ENCODE measurements at places on chromosomes 3 and 15.

- DNase-seq: no peak
These were observed 188.1 kb downstream of the USP13 start for GRCh38 chr3:179840985-179841384.

GRCh38 chr15:59294574-59295260, 78.0 kb downstream of the MYO1E start:
- no peak for DNase-seq

DNA sequence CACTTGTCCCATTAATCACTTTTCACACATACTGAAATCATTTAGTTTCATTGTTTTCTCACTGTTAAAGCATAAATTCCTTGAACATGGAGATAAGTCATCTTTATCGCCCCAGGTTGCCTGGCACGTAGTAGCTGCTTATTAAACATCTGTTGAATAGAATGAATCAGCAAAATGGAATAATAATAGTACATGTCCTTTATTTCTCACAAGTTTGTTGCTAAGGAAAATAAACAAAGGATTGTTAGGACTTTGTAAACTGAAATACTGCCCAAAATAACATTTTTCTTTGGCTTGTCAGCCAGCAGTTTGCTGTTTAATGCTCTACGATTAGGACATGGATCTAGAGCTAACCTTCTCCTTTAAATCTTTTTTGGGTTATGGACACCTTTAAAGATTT, 17.9 kb downstream of the SLC35A5 start:
- DNase-seq: no peak

GRCh38 chr3:72553298-72553697, 294.9 kb downstream of the SHQ1 start:
- DNase-seq: no peak

DNA sequence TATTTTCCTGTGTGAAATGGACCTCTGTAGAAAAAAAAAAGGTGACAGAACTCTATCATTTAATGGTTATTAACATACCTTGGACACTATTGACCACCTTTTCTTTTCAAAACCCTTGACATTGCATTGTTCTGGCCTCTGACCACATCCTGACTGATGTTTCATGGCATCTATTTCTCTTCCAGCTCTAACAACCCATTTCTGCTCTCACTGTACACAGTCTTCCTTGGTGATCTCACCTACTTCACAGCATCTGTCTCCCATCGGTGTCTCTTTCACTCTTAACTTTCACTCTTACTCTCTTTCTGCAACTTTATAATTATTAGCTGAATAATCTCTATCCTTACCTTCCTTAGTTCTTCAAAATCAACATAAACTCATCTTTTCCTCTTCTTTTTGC, 217.4 kb upstream of the CD96 start:
- DNase-seq: no peak

DNA sequence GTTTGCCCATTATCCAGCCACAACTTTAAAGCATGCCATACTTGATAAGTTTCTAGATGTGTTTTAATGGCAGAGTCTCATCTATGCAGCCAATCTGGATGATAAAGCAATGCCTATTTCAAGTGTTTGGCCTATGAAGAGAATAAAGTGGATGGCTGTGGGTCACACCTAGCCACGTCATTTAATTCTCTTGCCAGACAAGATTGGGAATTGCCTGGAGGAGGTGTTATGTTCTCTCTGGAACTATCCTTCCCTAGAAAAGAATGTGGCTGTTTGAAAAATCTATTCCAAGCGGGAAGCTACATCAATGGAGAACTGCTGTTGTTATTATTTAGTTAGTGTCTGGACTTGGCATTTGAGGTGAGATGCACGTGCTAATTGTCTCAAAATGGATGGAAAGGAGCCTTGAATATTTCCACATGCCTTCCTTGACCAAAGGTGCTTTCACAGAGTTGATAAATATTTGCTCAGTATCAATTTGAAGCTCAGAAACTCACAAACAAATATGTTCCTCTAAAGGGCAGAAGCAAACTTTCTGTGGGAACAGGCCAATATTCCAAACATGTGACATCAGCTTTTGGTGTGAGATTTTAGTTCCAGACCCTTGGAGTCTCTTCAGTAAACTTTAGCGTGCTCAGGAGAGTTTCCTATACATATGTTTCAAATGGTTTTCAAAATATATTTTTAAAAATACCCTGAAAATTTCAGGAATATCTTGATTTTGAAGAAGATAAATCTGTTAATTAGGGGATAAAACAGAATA, 510.6 kb upstream of the SGO1 start:
- DNase-seq: no peak

DNA sequence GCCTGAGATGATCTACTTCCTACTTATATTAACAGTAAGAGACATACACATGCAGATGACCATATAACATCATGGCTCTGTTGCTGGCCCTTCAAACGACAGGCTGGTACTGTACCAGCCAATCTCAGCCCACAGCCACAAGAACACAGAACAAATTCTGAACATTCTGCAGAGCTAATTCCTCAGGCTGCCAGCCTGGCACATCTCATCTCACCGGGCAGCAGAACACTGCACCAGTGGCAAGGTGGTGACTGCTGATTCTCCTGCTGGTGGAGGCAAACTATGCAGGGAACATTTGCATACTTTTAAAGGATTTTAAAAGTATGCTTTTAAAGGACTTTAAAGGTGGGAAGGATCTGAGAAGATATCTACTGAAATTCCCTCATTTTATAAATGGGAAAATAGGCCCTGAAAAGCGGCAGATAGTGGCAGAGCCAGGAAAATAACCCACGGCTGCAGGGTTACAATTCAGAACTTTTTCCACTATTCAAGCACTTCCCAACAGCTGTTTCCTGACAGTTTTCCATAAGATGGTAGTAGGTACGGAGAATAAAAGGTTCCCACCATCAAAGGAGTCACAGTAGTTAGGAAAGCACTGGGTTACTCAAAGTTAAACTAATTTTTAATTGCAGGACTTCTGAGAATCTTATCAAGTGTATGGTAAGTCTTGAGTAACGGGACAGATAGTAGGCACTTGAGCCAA, 37.3 kb downstream of the SUMF1 start:
- DNase-seq: no peak

- no peak for DNase-seq
These were observed 67.9 kb downstream of the CRTC3 start for GRCh38 chr15:90597577-90597976.

DNA sequence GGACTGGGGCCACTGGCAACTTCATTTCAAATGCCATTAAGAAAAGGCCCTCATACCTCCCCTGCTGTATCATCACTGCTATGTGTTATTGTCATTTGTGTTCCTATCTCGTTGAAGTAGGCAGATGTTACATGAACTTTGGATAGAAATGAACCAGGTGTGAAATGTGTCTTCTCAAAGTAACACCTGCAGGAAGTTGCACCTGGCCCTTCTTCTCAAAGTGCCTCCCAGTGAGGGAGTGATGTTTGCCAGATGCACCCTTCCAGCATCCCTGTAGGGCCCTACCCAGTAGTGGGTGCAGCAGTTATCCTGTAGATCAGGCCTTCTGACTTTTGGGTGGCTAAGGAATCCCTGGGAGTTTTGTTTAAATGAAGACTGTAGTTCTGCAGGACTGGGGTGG, 197.7 kb upstream of the CTNNB1 start:
- DNase-seq: no peak

GRCh38 chr15:59867086-59867855, 136.8 kb upstream of the FOXB1 start:
- DNase-seq: no peak

DNA sequence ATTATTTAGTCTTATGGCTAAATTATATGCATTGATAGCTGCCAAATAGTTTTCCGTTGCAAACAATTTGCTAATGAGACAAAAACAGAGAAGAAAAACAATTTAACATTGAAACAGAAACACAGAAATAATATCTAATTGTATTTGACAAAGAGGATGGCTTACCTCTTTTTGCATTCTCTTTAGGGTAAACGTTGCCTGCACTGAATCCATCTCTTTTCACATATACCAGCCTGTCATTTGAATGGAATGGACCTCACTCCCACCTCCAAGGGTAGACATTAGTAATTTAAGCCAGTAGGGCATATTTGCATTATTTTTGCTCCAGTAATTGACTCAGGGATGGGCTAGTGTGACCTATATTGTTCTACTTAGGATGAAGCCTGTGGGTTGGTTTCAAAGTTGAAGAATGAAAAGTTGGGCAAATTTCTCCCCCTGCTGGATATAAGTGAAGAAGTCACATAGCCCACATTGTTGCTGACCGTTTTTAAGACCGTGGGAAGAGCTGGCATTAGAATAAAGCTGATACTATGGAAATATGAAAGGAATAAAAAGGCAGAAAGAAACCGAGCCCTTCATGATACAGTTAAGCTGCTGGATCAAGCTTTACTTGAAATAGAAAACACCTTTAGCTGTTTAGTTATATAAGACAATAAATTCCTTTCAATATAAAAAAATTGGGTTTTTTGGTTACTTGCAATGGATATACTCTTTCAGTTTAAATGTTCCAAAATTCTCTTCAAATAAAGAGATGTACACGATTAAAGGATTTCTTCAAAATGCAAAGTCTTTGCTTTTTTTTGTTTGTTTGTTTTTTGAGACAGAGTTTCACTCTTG, 26.9 kb downstream of the PIERCE2 start:
- no peak for DNase-seq

GRCh38 chr3:100833483-100833882, 124.2 kb downstream of the TFG start:
- no peak for DNase-seq

- DNase-seq: no peak
These were observed 177.3 kb downstream of the NFKBIZ start for GRCh38 chr3:102026656-102027055.

- peak; percentile 49 for DNase-seq
These were observed 33.1 kb downstream of the MRAS start for GRCh38 chr3:138381413-138381901.

DNA sequence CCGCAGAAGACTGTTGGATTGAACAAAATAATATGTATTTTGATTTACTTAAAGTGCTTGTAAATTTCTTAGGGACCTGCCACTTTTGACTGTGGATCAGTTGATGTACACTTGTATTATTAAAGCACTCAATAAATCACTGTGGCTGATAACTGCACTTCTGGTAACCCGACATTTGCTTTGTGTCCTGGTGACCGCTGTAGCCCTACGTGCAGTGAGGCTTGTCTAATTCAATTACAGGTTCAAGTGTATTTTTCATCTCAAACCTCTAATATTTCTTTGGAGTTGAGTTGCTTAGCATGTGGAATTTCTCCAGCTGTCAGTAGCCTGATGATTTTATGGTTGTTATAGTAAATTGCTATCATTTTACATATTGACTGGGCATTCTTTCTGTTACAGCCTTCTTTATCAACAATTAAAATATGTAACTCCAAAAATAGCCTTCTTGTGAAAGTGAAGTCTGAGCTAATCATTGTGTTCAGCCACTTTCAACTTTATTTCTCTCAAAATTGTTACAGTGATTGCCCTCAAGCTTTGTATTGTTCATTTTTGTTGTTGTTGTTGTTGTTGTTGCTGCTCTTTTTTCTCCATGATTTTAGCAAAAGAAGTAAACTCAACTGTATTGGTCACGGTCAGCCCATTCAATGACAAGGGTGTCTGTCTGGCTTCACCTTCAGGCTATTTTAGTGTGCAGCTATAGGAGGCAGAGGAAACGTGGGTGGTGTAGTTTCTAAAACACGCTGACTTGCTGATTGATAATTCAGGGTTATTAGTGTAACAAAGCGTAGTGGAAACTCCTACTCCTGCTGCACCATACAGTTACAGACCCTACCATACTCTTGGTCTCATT, 215.1 kb upstream of the UBE2E1 start:
- no peak for DNase-seq

- no peak for DNase-seq
These were observed 159.4 kb downstream of the CDIN1 start for GRCh38 chr15:36738817-36739216.

DNA sequence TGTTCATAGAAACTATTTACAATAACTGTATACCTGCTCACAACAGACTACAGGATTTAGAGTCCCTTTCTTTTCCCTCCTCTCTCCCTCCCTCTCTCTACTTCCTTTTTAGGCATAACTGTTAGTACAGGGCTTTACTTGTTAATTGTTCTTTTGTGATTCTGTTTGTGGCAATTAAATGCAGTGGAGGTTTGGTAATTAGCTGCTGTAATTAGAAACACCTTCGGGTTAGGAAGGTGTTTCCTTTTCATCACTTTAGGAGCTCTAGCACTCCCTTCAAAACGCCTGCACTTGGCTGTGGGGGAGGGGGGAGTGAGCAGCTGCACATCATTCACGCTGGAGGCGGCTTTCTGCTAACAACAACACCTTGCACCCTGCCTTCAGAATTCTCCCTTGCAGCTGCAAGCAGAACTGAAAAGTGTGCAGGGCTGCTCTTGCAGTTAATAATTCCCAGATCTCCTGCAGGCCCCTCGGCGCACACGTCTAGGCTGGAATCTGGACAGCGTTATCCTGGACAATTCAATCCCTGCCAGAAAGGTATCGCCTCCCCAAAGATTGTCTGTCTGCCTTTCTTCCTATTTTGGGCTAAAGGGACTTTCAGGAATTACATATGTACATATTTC, 242.6 kb upstream of the RGMA start:
- DNase-seq: no peak

DNA sequence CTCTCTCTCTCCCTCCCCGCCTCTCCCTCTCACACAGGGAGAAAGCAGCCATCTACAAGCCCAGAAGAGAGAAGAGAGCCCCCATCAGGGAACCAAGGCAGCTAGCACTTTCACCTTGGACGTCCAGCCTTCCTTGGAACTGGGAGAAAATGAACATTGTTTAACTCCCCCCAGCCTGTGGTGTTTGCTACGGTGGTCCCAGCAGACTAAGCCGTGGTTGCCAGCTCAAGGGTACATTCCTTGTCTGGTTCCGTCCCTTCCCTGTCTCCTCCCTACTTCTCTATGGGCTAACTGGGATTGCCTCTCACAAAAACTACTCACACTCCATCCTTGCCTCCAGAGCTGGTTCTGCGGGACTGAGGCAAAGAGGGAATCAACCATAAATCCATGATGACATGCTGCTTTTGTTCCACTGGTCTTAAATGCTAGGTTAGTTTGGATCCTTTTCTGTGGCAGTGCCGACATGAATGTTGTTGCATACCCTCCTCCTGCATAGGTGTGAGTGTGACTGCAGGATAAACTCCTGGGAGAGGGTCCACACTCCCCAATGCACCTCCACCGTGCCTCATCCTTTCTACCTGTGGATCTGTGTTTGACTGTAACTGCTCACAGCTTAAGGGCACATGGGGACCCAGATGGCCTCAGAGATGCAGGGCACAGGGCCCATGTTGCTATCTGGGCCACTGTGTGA, 12.0 kb downstream of the C3orf22 start:
- no peak for DNase-seq

DNA sequence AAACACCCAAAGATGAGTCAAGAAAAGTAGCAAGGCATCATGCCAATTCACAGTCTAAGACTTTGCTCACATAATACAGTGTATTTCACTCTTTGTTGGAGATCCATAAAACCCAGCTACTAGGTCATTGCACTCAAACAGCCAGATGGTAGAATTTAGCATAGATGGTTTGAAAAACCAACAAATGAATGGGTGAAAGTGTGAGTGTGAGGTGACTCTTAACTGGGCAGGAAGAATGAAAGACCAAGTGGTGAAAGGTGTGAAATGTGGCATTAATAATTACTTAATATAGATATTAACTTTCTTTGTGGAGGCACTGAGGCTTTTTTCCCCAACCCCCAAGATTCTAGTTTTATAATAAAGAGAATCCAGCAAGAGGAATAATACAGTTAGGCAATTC, 159.5 kb downstream of the SQOR start:
- no peak for DNase-seq
